ENCODE measurements at places on chromosomes 3 and 15.
A peak's percentile ranks its signal among the peaks of the same experiment; 100 is the strongest.

- no peak for DNase-seq
These were observed 6.4 kb downstream of the C3orf52 start for GRCh38 chr3:112092496-112093179.

GRCh38 chr15:52567871-52568600 lies 794 bp downstream of the ARPP19 start:
- peak; percentile 14 for DNase-seq

GRCh38 chr3:195859846-195860411 lies 48.2 kb upstream of the MUC4 start:
- DNase-seq = no peak

GRCh38 chr3:58307639-58308215 lies 1.4 kb downstream of the HTD2 start:
- peak; percentile 32 for DNase-seq

DNA sequence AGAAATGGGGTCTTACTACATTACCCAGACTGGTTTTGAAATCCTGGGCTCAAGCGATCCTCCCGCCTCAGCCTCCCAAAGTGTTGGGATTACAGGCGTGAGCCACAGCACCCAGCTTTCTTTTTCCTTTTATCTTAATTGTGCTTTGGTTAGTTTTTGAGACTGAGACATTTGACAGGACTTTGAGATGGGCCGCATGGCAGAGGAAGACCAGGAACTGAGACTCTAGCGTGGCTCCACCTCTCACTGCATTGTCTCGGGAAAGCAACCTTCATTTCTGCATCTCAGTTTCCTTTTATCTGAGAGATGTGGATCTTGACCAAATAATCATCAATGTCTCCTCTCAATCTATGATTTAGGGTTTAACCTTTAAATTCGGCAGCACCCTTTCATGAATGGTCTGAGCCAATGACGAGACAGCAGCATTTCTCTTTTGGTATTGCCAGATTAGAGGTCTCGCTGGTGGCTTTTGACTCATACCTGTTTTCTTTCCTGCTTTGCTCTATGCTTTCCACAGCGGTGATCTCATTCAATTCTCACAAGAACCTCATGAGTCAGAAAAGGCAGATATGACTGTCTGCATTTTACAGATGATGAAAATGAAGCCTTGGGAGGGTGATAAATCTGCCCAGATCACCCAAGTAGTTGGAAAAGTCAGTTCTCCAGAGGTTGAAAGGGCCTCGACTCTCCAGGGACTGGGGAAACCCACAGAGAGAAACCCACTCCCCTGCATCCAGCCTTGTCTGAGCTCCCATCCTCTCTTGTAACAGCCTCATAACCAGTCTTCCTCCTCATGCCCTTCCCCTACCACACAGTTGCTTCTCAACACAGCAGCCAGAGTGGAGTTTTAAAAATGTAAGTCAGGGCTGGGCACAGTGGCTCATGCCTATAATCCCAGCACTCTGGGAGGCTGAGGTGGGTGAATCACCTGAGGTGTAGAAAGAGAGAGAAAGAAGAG lies 84.8 kb upstream of the FOXB1 start:
- DNase-seq = no peak

DNA sequence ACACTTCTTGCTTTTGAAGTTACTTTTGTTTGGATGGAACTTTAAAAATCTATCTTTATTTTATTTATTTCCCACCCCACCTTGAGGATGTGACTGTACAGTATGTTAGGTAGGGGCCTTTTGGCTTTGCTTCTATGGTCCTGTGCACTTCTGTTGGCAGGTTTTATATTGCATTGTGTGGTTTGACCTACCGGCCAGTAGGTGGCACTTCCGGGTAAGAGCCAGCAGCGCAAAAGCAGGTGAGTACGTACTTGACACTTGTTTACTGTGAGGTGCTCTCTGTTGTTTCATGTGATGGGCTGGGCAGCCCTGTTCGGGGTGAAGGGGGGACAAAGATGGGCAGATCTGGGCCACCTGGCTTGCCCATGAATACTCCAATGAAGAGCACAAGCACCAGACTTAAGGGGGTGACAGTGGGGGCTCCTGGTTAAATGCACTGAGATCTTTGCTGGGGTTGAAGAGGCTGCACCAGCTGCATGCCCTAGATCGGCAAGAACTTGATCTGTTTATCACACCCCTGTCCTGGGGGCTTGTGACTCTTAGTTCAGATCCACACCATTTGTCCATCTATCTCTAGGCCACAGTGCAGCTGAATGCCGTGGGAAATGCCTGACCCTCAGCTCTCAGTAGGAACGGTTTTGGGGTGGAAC lies 131.6 kb downstream of the NLGN1 start:
- DNase-seq = no peak

DNA sequence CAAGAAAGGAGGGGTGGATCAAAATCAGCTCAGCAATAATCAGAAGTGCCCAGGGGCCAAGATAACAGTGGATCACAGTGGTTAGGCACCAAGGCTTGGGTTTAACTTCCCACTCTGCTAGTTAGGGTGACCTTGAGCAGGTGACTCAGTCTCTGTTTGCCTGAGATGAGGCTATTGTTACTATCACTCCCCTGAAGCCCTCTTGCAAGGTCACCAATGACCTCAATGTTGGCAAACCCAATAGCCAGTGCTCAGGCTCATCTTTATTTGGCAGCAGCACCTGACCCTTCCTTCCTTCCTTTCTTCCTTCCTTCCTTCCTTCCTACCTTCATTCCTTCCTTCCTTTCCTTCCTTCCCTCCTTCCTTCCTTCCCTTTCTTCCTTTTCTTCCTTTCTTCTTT lies 102.4 kb upstream of the HACD2 start:
- no peak for DNase-seq

DNA sequence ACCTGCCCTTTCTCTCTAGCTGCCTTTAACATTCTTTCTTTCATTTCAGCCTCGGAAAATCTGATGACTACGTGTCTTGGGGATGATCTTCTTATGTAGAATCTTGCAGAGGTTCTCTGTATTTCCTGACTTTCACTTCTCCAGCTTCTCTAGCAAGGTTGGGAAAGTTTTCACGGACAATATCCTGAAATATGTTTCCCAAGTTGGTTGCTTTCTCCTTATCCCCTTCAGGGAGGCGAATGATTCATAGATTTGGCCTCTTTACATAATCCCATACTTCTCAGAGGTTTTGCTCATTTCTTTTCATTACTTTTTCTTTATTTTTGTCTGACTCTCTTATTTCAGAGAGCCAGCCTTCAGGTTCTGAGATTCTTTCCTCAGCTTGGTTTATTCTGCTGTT lies 62.1 kb upstream of the CCDC54 start:
- DNase-seq = no peak

DNA sequence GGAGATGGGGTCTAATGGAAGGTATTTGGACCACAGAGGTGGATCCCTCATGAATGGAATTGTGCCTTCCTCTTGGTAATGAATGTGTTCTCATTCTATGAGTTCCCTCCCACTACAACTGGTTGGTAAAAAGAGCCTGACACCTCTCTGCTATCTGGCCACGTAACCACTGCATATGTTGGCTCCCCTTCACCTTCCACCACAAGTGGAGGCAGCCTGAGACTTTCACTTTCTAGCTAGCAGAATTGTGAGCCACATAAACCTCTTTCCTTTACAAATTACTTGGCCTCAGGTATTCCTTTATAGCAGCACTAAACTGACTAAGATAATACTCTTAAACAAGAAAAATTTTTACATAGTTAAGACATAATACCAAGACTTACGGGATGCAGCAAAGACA lies 155.3 kb downstream of the NR1I2 start:
- no peak for DNase-seq

- DNase-seq = no peak
These were observed 133.9 kb upstream of the LRRFIP2 start for GRCh38 chr3:37308247-37308646.

GRCh38 chr3:125435231-125435630 lies 60.1 kb upstream of the ZNF148 start:
- no peak for DNase-seq

DNA sequence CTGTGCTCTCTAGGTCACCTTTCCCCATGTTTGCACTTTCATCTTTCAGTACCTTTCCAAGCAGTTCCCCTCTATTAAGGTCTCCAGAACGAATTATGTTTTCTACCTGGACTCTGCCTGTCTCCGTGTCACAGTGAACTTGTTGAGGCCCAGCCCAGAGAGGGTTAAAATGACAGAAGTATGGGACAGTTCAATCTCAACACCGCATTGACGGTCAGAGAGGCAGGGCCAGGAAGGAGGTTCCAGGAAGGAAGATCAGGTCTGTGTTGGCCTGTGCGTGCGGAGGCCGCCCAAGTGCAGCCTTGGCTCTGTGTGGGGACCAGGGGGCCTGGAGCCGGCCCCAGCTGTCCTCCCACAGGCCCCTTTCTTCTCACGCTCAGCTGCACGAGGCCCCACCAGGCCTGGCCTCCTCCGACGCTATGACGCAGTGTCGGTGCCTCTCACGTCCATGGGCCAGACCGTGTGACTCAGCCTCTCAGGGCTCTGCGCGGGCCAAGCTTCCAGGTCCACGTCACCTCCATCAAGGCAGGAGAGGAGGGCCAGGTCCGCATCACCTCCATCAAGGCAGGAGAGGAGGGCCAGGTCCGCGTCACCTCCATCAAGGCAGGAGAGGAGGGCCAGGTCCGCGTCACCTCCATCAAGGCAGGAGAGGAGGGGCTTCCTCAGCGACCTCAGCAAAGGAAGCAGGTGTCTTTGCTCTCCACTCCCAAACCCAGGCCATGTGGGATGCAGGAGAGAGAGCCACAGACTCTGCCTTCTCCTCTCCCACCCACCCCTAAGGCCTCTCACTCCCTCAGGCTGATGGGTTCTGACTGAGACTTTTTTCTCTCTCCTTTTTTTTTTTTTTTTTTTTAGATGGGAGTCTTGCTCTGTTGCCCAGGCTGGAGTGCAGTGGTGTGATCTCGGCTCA lies 83.1 kb downstream of the CPN2 start:
- DNase-seq = no peak

DNA sequence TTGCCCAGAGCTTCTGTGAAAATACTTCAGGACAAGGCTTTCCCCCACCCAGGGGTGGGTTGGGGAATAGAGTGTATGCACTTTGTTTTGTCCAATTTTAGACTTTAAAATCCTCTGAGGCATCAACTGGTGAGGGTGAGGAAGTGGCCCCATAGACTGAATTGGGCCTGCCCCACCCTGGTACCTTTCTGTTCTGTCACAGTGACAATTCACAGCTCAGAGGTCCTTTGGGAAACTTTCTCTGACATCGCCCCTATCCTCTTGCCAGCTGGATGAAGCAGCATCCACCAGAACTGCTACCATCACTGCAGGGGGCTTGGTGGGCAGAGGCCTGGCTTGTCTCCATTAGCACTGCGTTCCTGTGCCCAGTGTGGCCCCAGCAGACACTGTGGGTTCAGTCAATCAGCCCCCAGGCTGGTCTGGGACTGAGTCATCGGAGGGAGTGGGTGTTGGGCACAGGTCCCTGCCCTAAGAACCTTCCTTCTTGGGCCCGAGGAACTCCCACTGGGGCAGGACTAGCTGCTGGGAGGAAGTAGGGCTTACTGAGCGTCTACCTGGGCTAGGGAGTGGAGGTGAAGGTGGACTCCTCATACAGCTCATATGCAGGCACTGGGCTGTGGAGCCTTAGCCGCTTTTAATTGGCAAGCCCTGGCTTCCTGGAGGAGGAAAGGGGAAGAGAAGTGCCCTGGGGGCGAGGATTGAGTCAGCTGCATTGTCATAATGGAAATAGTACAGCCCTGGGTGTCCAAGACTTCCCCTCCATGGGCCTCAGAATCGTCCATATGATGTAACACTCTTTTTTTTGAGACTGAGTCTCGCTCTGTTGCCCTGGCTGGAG lies 1.5 kb upstream of the PPM1M start:
- DNase-seq = peak; percentile 66

DNA sequence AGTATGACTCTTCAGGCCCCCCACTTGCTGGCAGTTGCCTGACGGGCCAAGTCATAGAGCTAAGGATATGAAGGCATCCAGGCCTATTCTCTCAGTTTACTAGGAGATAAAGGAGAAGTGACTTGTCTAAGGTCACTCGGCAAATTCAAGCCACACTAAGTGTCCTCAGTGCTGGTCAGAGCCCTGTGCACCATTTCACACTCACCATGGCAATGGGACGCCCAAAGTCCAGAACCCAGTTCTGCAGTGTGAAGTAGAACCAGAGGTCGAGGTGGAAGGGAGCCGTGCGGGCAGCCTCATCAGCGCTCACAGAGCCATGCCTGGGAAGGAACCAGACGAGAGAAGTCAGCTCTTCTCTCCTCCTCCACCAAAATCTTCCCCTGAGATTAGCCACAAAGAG lies 11.2 kb downstream of the CLN6 start:
- no peak for DNase-seq

- DNase-seq = no peak
These were observed 8.6 kb upstream of the TEX9 start for GRCh38 chr15:56356616-56357015.

DNA sequence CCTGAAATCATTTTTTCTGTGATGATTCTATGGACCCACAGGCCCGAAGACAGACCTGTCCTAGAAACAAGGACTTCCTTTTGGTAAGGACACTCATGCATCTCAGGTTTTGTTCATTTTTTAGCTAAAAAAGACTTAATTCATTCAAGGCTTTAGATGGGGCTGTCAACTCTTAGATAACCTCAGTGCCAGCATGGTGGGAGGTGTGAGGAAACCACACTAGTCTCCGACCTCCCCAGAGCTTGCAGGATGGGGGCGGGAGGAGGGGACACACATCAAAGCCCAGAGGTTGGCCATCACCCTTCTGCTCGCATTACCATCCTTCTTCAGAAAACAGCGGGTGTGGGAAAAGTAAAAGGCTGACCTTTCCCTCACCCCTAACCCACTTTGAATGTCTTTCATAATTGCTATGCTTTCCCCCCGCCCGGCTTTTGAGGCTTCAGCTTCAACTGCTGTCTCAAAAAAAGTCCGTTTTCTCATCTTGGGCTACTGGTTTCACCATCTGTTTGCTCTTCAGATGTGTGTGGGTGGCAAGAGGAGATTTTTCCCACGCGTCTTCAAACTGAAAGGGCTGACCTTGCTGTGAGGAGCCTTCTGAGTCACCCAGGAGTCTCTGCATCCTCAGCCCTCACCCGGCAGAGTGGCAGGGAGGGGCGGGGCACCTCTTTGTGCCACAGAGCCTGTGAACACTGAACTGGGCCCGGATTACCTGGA lies 27.6 kb upstream of the CXCR6 start:
- DNase-seq = no peak

DNA sequence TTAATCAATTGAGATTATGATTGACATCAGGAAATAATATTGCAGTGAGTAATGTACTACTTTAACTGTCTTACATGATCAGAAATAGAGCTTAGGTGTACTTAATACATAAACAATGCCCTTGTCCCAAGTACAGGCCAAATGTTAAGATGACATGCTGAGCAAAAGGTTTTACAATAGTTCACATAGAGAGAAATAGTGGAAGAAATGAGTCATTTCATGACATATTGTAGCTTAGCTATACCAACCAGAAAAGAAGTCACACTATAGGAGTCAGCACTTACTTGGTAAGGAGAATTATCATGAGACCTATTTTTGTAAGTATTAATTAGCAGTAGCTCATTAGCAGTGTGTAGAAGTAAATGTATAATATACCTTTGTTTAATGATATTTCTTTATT lies 96.4 kb upstream of the NANOGP8 start:
- no peak for DNase-seq

- DNase-seq = no peak
These were observed 8.7 kb upstream of the PRR23E start for GRCh38 chr3:127183931-127184869.
